ENCODE measurements at places on chromosomes 4 and X.

- peak; percentile 28 for DNase-seq
These were observed 41.0 kb upstream of the JADE1 start for GRCh38 chr4:128768373-128768996.

GRCh38 chr4:168483811-168484210 lies 3.5 kb upstream of the DDX60L start:
- no peak for DNase-seq

- DNase-seq, result no peak
These were observed 46.9 kb upstream of the GEMIN8 start for GRCh38 chrX:14076639-14077038.

- DNase-seq, result no peak
These were observed 16.9 kb downstream of the GLRA2 start for GRCh38 chrX:14546190-14546589.

GRCh38 chr4:109545401-109545800 lies 14.6 kb upstream of the MCUB start:
- no peak for DNase-seq

DNA sequence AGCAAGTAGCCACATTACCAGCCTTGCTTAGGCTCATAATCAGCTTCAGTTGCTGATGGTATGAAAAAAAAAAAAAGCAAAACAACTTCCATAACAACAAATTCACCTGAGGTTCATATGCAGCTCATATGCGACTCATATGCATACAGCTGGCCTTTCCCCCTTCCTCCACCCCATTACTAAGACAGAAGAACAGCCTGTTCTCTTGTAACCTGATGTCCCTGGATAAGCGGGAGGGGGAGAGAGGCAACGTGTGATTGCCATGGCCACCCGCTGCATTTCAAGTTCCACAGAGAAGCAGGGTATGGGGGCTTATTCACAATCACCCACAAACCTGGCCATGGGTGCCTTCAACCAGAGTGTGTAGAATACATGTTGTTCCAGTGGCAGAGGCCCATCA lies 95.1 kb upstream of the DGKK start:
- DNase-seq, result no peak

GRCh38 chrX:136255541-136255940 lies 4.3 kb upstream of the MAP7D3 start:
- no peak for DNase-seq

DNA sequence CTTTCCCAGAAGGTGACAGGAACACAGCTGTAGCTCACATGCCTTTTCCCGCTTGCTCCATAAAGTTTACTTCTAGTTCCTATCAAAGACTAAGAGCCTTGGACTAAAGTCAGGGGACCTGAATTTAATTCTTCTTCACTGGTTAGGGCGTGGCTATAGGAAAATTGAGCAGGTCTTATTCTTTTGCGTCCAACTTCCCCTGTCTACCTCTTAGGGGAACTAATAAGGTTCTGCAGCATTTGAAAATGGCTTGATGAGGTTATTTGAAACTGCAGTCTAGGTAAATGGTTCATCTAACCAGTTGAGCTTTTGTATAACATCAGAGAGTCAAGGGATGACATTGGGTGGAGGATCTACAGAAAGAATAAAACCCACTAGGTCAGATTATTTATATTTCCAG lies 2.6 kb downstream of the ARHGAP10 start:
- no peak for DNase-seq

DNA sequence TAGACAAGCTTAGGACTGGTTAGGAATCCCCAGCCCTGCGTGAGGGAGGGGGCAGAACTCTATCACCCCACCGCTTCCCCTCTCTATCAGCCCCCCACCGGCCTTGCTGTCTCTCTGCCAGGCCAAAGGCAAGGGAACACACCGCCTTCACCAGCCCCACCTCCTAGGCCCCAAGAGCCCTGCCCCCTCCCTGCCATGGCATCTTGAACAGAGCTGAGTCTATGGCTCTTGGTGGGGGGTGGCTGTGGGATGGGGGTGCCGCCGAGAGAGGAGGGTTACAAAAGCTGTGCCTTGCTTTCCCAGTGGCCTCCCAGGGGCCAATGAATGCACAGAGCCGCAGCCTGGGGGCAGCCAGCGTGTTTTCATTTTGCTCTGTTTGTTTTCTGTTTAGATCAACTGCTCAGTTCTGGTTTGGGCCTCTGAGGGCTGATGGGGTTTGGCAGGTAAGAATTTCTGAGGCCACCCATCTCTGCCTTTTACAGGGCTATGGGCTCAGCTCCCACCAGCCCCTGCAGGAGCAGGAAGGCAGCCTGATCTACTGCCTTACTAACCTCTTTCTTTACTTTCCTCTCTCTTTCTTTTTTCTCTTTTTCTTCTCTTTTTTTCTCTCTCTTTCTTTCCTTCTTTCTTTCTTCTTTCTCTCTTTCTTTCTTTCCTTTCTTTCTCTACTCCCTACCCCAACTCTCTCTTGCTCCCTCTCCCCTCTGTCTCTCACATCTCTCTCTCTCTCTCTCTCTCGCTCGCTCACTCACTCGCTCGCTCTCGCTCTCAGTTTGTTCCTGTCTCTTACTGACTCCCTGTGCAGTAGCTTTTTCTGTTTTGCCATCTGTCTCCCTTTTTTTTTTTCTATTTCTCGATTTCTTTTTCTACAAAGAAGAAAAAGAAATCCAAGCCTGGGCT lies 128.3 kb downstream of the PJA1 start:
- DNase-seq, result no peak

GRCh38 chrX:86002076-86002896 lies 45.1 kb downstream of the CHM start:
- DNase-seq, result peak; percentile 52

DNA sequence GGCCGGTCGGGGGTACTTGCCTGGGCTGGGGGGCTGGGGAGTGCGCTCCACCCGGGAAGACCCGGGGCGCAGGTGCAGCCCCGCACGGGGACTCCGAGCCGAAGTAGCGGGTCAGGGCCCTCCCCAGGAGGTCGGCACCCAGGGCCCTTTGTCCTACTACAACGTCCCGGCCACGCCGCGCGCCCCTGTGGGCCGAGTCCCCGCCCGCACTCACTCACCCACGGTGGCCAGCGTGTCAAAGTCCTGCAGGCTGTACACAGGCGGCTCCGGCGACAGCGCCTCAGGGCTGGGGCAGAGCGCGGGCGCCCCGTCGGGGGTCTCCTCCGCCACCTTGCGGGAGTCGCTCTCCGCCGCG lies 602 bp downstream of the PRKX start:
- DNase-seq, result no peak

DNA sequence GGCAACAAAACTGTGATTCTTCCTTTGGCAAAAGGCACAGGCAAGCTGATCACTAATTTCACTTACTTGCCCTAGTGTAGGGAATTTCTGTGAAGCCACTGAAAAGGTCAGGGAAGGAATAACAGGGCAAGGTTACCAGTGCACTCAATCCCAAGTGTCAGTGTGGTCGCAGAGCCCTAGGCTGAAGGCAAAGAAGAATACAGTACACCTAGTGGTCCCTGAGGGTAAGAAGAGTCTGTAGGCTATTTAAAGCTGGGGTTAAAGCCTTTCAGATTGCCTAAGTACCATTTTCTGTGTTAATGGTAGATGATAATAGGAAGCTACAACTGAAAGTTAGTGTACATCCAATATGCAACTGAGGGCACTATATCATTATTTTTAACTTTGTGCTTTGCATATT lies 173.6 kb upstream of the NRK start:
- no peak for DNase-seq

DNA sequence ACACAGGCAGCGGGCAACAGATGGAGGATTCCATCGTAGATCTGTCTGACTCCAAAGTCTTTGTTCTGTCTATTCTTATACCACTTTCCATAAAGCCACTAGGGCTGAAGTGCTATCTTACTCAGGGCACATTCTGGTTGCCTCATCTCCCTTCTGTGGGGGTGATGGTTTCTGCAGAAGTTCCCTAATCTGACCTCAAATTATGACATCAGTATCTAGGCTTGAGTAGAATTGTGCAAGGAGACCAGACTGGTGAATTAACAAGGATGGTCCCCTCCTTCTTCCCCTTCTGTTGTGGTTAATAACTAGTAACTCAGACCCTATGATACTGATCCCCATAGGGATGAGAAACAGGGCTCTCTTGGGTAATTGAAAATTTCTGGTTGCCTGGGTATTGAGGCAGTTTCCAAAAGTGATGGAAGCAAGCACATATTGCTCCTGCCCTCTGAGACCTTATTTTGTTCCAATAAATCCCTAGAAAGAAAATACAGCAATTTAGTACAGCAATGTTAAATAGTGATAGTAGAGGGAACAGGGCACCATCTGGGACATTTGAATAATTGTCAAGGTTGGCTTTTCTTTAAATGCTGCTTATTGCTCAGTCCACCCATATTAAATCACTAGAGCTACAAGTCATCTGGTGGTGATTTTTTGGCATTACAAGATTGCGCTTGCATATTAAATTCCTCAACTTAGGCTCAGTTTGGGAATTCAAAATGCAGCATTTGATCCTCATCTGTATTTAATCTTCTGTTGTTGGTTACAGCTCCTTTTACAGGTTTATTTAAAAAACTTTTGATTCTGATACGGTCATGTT lies 57.3 kb upstream of the AP1S2 start:
- DNase-seq, result no peak

GRCh38 chr4:71290074-71290473 lies 48.7 kb upstream of the SLC4A4 start:
- no peak for DNase-seq

GRCh38 chrX:50068893-50069292 lies 131.9 kb downstream of the AKAP4 start:
- DNase-seq, result no peak

GRCh38 chr4:22363036-22363435 lies 152.8 kb downstream of the ADGRA3 start:
- DNase-seq, result no peak

- no peak for DNase-seq
These were observed 144.7 kb downstream of the ZAR1 start for GRCh38 chr4:48634688-48635308.

- DNase-seq, result no peak
These were observed 28.2 kb upstream of the CEP135 start for GRCh38 chr4:55920571-55920970.

DNA sequence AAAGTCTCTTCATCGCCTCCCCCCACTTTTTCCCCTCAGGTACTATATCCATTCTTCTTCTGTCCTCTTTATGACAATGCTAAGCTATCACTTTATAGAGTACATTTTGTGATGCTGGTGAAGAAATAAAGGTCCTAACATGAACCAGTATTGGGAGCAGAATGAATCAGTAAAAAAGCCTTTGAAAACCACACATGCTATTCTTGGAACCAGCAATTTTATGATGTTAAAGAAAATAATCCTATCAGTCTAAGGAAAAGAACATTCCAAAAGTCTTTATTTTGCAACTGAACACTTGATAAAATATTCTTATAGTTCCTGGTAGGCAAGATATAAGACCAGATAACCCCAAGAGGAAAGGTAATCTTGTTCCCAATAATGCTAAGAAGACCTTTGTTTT lies 107.8 kb upstream of the MCF2 start:
- no peak for DNase-seq

- DNase-seq, result peak; percentile 40
These were observed 114.4 kb downstream of the GLRA3 start for GRCh38 chr4:174714393-174715211.

GRCh38 chr4:43607827-43608461 lies 715.4 kb downstream of the GRXCR1 start:
- DNase-seq, result no peak

DNA sequence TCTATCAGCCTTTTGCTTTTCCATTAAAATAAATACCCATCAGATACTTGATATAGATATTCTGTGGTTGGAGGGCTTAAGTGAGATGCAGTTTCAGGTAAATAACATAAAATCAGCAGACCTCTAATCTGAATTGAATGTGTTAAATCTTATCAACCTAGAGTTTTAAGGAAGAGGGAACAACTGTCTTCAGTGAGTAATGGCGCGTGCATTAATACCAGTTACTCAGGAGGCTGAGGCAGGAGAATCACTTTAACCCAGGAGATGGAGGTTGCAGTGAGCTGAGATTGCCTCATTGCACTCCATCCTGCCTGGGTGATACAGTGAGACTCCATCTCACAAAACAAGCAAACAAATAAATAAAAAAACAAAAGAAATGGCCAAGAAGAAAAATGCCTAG lies 54.3 kb downstream of the FAT4 start:
- DNase-seq, result no peak

- peak; percentile 33 for DNase-seq
These were observed 125.2 kb downstream of the NHS start for GRCh38 chrX:17500145-17500579.

DNA sequence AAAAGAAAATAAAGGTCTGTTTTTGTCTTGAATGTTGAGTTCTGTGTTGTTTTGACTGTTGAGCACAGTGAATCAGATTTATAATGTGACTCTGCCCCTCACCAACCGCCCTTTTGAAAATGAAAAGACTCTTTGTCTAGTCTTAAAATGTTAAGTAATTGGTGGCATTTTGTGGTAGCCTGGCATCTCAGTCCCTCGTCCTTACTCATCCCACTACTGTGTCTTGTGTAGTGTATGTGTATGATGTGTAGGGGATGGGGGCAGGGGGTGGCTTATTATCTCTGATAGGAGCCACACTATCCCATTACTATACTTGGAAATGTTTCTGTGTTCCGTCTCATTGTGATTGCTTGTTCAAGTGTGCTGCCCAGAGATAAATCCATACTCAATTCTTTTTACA lies 12.2 kb downstream of the KLHL34 start:
- no peak for DNase-seq

DNA sequence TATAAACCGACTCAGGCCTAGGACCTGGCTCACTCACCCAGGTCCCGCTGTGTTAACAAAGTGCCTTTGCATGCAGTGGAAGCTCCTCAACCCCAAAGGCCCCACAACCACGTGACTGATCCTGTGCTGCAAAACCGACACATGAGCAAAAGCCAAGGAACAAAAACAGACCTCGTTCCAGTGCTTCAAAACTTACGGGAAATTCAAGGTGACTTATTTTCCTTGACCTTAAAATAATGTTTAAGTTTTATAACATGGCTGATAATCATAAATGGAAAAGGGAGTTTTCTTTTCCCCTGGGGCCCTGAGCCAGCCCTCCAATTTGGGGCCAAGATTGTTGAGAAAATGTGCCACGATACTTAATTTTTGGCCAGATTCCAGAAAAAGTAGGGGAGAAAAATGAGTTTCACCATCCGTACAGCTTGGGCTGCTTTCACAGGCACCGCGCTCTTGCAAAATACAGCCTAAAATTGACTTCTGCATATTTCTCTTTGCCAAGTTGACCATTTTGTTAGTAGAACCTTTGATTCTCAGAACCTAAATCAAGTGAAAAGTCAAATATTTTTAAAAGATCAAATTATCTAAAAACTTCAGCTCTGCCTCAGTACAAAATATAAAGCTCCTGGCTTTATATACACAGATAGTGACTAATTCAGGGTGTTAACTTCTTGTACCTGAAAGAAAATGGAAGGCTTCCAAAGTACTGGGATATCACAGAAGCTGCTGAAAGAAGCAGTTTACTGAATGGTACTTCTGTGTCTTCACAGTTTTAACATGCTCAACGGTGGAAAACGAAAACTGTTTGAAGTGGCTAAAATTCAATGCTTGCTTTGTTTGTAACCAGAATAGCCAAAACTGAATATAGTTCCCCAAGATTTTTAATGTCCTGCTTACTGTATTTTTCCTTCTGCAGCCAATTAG lies 93.8 kb downstream of the APBB2 start:
- no peak for DNase-seq

DNA sequence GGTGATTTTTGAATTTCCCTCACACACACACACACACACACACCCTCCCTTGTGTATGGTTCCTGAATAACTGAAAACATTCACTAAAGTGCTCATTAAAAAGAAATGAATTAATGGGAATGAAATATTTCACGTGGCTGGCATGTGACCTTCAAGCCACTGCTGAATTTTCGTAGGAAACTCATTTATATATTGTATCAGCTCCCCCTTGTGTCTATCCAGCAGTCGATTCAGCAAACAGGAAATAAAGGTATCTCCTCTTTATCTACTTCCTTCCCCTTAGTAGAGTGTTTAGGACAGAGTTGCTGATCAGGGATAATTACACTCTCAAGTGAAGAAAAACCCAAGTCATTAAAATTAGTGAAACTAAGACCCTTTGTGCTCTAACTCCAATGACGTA lies 912.6 kb upstream of the LCORL start:
- no peak for DNase-seq

Measured in Daoy (cell line).